ENCODE measurements at places on chromosomes 6 and 20.

GRCh38 chr6:137497721-137498463, 3.7 kb upstream of the OLIG3 start:
- no peak for DNase-seq

- DNase-seq = no peak
These were observed 5.1 kb upstream of the MYO6 start for GRCh38 chr6:75743971-75744370.

- DNase-seq = no peak
These were observed 21.7 kb downstream of the MAP7 start for GRCh38 chr6:136528477-136528876.

DNA sequence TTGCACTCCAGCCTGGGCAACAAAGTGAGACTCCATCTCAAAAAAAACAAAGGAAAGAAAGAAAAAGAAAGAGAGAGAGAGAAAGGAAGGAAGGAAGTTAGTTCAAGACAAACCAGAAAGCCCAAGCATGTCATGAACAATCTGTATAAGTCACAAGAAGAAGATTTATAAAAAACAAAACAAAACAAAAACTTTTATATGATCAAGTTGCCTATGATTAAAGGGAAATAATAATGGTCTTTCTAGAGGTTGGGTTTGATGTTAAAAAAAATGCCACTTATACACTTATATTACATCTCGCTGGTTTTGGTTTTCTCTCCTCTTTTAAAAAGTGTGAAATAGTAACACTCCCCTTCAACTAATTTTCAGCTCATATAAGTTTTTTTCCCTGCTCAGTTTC, 146.2 kb upstream of the CARMIL1 start:
- DNase-seq = no peak

- no peak for DNase-seq
These were observed 185.6 kb upstream of the CST7 start for GRCh38 chr20:24763386-24764026.

DNA sequence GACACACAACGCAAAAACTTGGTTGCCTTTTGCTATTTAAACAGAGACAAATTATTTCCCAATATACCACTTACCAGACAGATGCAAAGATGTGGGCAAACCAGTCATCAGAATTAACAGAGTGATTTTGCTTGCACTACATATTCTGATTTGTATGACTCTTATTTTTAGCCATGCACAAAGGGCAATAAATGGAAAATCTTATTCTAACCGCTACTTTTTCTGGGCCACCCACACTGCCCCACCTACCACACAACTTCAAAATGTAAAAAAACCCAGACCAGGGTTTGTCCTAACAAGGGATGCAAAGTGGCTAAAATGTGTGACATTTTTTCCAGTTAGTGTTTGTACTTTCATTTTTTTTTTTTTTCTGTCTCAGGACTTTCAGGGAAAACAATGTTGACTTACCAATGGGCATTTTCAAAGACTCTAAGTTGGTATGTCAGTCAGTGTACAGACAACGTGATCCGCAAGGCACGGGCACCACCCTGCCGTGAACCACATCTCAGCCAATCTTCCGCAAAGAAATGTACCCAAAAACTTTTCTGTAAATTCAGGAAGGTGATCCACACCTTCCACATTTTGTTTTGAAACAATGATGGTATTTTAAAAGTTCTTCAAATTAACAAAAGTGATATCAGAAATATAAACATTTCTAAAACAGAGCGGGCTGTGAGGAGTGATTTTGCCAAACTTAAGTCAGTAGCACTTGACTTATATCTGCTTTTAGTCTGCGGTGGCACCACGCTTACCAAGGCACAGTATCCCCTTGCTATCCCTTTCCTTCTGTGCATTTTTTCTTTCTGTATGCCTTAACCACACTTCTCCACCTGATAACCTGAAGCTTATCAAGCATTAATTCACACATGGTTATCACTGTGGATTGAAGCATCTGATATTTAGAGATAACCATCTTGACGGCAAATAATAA, 185.6 kb downstream of the GJA10 start:
- no peak for DNase-seq

GRCh38 chr6:119352001-119352400, 2.4 kb upstream of the MAN1A1 start:
- no peak for DNase-seq

DNA sequence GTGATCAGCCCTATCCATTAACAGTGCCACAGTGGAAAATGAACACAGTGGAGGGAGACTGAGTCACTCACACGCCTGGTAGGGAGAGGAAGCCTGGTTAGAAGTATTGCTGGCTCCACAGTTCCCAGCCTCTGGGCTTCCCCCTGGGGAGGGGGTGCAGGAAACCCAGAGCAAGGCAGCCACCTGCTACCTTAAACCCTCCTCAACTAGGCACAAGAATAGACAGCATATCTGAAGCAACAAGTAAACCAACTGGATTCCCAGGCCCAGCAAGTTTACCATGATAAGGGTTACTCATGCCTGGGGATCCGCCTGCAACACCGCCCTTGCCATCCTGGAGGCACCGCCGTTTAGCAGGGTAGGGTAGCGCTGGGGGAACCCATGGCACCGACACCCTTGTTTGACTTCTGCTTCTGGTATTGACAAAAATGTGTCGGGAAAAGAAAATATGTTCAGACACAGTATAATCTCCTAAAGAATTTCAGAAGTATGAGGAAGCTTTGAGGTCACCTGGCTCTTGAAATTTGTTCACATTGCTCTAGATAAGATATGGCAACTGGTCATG, 38.3 kb downstream of the SLC22A23 start:
- DNase-seq = no peak

DNA sequence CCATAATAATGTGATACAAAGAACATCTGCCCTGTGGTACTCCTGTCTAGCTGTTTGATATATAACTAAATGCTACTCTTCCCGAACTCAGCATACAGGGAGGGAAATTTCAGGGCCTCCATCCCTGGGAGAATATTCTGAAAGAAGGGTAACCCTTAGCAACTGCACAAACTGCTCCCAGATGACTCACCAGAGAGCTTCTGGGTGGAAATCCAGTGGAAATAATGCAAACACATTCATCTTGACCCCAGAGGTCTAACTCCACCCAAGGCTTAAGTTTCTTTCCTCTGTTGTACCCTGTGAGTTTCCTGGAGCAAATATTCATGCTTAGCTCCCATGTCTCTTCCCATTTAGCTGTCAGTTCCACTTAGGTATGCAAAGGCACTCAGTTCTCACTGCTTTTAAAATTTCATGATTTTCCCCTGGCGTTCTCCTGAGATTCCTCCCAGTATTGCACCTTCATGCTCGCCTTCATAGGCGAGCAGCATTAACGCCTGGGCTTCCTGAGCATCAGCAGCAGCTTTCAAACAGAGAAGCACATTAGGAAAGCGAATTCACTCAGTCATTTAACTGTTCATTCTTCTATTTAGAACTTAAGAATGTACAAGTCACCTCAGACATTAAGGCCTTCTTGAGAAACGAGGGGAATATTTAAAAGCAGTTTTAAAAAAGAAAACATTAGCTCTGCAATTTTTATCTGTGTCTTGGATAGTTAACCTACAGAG, 43.8 kb upstream of the LAMA4 start:
- no peak for DNase-seq

DNA sequence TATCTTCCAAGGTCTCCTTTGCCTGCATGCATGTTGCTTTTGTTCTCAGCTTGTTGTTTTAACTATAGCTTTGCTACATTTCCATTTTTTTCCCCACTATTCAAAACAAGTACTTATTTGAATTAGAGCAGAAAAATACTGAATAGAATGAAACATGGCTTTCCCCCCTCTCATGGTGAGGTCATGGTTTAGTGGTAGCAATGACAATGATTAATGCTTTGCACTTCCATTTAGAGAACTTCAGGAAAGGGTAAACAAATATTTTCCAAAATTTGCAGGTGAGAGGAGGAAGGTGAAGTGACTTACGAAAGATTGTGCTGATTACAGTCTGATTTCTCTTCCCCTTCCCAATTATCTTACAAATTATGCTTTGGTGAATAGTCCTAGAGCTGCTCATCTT, 47.8 kb upstream of the TRAF3IP2 start:
- no peak for DNase-seq

- no peak for DNase-seq
These were observed 382.7 kb downstream of the HDGFL1 start for GRCh38 chr6:22952097-22952496.

DNA sequence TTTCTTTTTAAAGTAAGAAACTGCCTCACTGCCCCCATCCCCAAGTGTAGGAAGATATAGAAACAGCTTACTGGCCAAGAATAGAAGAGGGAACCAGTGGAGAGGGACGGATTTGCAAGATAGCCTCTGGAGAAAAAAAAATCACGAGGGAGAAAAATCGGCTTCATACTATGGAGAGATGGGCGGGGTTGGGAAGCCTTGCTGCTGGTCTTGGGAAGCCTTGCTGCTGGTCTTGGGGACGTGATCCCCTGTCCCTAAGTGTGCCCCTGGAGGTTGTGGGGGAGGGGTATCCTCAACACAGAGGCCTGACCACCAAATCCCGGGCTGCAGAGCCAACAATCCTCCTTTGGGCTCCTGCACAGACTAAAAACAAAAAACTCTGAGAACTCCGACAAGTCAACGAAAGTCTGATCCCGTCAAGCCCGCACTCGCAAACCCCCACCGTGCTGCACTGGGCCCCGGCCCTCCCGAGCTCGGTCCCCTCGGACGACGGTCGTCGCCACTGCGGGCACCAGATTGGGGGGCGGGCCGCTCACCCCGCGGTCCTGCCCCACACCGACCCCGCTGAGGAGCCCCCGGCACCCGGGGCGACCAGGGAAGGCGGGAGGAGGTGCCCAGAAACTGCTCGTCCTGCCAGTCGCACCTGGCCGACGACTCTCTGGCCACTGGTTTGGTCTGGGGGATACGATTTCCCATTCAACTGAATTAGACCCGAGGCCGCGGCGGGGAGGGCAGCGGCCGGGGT, 750 bp downstream of the MAP7 start:
- no peak for DNase-seq

GRCh38 chr20:32966881-32967781, 37.1 kb downstream of the SUN5 start:
- no peak for DNase-seq

GRCh38 chr6:30844118-30844535, 40.2 kb upstream of the DDR1 start:
- DNase-seq = no peak

- no peak for DNase-seq
These were observed 4.1 kb downstream of the GUCA1B start for GRCh38 chr6:42190554-42191183.

DNA sequence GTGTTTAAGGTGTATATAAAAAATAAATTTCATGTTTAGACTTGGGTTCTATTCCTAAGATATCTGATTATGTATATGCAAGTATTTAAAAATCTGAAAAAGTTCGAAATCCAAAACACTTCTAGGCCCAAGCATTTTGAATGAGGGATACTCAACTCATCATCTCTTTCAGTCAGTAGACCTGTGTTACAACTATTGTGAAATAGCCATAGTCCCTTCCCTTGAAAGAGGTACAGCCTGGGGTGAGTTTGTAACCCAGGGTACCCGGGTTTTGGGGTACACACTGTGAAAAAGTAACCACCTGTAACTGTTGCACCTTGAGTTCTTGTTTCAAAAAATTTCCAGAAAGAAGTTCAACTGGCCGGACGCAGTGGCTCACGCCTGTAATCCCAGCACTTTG, 76.6 kb upstream of the DOK5 start:
- DNase-seq = no peak

GRCh38 chr6:107676042-107676441, 148.1 kb downstream of the SCML4 start:
- DNase-seq = no peak

DNA sequence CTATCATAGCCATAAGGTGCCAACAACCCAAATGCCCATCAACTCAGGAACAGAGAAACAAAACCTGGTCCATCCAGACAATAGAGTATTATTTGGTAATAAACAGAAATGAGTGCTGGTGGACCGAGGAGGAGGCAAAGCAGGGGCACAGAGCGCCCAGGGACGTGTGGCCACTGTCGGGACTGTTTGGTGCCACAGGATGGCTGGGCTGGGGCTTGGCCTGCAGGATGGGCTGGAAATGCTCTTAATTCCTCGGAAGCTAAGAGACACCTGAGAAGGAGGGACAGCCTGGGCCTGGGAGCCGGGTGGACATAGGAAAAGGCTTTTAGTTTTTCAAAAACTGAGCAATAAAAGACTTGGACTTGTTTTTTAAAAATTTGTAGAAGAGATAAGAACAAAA, 216.4 kb downstream of the DLL1 start:
- DNase-seq = no peak

DNA sequence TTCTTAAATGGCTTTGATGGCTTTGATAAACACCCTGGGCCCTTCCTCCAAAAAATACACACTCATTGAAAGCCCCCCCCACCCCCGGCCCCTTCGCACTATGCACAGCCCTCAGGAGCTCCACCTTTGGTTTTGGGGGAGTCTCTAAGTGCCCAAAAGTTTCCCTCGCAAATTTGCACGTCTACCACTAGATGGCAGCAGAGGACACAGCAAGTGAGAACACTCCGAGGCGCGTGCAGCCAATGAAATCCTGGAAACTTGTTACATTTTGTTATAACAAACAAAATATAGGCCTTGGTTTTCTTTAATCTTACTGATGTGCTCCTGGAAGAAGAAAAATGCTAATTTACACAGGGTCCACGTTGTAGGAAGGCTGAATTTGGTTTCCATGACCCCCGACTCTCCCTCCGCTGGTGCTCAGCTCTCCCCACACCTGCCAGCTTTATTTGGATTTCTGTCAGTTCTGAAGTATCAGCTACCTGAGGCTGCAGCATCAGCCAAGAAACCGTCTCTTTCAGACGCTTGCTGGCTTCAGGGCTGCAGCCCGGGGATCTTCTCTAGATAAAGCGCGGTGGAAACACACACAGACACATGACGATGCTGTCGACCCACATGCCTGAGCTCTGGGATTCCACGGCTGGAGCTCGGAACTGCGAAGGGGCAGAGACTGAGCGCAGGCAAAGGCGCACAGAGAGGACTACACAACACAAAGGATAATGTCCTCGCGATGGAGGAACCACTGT, 148.3 kb upstream of the RPS6KA2 start:
- DNase-seq = peak; percentile 40

- DNase-seq = no peak
These were observed 8.9 kb downstream of the TIAM2 start for GRCh38 chr6:155004017-155004416.

GRCh38 chr6:41954668-41955067, 13.1 kb upstream of the CCND3 start:
- DNase-seq = no peak

- no peak for DNase-seq
These were observed 46.0 kb upstream of the SRF start for GRCh38 chr6:43125119-43125518.

- DNase-seq = no peak
These were observed 82.5 kb downstream of the CD83 start for GRCh38 chr6:14200047-14200446.

All from stimulated activated CD8-positive, alpha-beta memory T cell treated with anti-CD3 and anti-CD28 coated beads, Interleukin-15, amount 100 ng/mL, for 1 hour (primary cell).